Mesendoderm (in vitro differentiated cells): ENCODE measurements at places on chromosomes 2 and 18.

- DNase-seq, result no peak
Observed at GRCh38 chr2:230496891-230497290, 80.9 kb downstream of the SP100 start.

GRCh38 chr2:189798312-189799029 lies 14.2 kb downstream of the PMS1 start:
- peak; percentile 27 for DNase-seq

DNA sequence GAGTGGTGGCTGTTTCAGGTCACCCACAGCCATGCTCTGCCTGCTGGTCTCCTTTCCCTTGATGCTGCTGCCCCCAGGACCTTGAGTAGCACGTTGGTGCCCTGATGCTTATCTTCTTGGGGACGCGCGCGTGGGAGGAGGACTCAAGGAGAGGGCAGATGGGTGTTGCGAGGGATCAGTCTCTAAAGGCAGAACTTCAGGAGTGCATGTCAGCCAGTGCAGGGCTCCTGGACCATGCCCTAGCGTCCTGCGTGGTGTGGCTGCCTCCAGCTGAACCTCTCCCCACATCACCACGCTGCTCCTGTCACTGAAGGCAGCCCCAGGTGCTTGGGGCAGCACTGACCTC lies 62.5 kb upstream of the GLI2 start:
- DNase-seq, result no peak

GRCh38 chr2:223232896-223233295 lies 180.9 kb downstream of the KCNE4 start:
- DNase-seq, result no peak

DNA sequence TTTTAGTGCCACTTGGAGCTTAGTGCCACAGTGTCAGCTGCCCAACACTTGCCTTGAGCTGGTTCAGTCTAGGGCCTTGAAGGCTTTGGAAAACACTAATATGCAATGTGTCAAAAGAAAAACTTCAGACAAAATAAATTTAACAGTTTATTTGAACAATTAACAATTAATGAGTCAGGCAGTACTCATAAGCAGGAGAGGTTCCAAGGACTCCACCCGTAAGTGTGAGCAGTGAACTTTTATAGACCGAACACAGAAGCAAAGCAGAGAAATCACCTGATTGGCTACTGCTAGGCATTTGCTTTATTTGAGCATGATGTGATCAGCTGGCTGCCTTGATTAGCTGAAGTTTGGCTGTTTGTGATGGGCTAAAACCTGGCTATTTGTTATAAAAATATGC lies 49.5 kb upstream of the TBC1D8 start:
- no peak for DNase-seq

GRCh38 chr2:126886211-126886915 lies 12.3 kb upstream of the TEX51 start:
- peak; percentile 84 for DNase-seq

DNA sequence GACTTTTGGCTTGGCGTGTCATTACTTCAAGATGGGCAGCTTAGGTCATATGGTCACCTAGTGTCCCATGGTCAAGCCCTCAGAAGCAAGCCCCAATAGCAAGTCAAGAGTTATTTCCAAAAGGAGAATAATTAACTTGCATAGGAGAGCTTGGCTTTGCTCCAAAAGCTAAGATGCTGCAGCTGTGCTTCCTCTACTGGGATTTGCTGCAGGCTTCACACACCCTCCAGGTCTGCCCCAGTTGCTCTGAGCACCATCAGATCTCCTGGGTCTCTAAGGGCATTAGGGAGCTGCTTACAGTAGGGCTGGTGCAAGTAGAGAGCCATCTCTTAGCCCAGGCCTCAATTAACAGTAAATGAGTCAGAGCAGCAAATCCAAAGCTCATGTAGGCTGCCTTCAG lies 46.6 kb downstream of the THUMPD2 start:
- no peak for DNase-seq

DNA sequence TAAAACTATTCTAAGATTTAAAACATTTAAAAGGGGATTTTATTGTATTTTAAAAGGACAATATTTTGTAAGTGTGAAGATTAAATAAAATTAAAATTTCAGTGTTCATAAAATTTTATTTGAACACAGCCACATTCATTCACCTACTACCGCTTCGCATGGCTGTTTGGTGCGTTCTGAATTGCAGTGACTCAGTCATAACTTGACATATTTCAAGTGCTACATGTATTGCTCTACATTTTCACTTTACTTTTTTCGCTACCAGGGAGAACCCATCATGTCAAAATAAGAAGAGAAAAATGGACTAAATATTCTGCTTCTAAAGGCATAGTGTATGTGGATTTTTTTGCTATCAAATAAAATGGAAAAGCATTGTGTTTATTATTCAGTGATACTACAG lies 8.7 kb downstream of the PTH2R start:
- DNase-seq, result no peak

DNA sequence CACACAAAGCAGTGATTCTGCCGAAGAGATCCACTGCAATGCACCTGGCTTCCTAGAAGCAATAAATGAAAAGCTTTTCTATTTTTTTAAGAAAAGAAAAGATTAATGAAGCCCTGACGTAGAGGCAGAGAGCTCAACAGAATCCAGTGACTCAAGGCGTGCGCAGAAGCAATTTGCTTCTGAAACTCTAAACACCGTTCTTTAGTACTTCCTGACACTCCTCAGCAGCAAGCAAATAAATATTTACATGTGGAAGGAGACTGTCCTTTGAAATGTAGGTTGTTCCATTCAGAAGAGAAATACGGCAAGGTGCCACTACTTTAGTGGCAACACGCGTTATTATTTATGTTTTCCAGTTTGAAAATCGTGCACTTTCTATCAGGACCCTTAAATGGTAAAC lies 126.2 kb upstream of the ZNF516 start:
- peak; percentile 7 for DNase-seq
